ENCODE measurements at places on chromosomes 5 and 9.
A peak's percentile ranks its signal among the peaks of the same experiment; 100 is the strongest.

GRCh38 chr5:149437391-149438040 lies 58.4 kb upstream of the IL17B start:
- no peak for DNase-seq

- DNase-seq: no peak
Measured at GRCh38 chr9:90894986-90895687, 93.5 kb downstream of the SYK start.

- DNase-seq: no peak
Measured at GRCh38 chr5:2656206-2656605, 95.3 kb downstream of the IRX2 start.

DNA sequence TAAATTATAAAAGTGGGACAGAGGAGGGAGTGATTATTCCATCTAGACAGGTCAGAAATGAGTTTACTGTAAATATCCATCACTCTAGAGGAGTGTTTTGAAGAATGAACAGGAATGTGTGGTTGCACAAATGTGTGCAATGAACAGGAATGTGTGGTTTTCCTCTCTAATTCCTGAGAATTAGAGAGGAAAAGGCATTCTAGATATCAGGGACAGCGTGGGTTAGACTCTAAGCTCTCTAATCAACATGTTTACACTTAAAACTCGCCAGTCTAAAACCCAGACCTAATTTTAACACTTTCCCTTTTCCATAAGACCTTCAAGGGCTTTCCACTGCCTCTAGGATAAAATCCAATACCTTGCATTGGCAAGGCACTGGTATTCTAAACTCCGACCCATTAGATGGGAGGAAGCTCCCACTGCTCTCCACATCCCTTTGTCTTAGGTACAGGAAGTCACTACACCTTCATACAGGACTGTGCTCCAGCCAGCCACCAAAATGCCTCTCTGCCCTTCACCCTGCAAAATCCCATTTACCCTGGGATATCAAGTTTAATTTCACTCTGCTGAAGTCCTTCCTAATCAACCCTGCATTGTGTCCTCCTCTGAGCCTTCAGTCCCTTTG lies 67.9 kb downstream of the NFIB start:
- DNase-seq: no peak

- DNase-seq: no peak
Measured at GRCh38 chr5:121870489-121870888, 18.8 kb downstream of the FTMT start.

DNA sequence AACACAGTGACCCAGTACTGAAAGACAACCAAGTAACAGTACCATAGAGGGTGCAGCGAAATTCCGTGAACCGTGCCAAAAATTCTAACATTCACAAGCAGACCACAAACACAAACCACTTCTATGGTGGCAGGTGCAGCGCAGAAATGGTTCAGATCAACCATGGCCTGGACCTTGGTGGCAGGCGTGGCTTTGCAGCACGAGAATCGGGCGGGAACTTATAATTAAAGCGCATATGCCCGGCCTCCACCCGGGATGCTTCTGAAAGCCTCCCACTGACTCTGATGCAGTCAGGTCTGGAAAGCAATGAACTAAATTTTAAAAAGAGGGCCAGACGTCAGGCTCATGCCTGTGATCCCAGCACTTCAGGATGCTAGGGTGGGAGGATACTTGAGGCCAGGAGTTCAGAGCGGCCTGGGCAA lies 68.0 kb upstream of the TBC1D9B start:
- no peak for DNase-seq

GRCh38 chr9:99003308-99003707 lies 59.6 kb downstream of the COL15A1 start:
- no peak for DNase-seq

- DNase-seq: no peak
Measured at GRCh38 chr5:161406880-161407279, 139.6 kb downstream of the GABRB2 start.

DNA sequence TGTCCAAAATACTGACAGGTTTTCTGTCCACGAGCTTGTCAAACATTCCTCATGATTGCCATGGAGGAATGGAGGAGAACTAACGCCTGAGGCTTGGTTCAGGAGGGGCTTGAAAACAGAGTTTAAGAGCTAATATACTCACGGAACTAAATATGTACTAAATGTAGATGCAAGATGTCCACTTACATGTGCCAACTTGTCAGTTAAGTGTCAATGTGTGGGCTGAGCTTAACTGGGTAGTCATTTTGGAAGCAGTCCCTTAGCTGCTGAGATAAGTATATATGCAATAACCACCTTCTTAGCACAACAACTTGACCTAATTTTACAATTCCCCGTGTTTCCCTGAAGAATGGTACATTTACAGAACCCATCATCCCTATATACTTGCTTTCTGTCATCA lies 176.0 kb downstream of the PTPRD start:
- DNase-seq: no peak

- no peak for DNase-seq
Measured at GRCh38 chr9:130264414-130265350, 878 bp upstream of the HMCN2 start.

DNA sequence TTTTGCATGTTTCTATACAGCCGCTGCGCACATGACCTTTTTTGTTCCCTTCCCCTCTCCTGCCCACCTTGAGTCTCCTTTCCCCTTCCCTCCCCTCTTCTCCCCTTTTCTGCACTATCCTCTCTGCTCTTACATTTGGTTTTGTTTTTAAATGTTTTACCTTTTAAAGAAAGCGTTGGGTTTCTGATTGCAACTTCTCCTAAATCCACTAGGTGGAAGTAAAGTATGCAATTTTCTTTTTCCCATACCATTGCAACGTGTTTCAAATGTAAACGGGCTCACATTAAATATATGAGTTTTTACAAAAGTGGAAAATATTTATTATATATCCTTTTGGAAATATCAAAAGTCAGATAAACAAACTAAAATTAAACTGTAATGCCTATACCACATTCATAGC lies 500.9 kb downstream of the DIRAS2 start:
- no peak for DNase-seq

GRCh38 chr5:140240987-140241706 lies 61.8 kb downstream of the PFDN1 start:
- peak; percentile 73 for DNase-seq

DNA sequence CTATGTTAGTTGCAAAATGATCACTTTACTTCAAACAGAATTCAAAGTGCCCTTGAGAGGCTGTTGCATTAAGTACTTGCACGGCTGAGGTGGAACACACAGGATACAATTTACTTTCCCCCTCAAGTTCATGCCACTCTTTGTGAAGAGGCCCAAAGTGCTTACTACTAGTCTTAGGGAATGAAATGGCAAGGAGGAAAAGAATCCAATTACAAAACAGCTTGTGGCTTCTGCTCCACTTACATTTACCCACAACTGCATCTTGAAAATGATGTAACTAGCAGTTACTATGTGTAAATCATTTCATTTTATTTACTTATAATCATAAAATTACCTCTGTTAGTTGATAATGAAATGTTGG lies 14.6 kb downstream of the FOXD1 start:
- no peak for DNase-seq

DNA sequence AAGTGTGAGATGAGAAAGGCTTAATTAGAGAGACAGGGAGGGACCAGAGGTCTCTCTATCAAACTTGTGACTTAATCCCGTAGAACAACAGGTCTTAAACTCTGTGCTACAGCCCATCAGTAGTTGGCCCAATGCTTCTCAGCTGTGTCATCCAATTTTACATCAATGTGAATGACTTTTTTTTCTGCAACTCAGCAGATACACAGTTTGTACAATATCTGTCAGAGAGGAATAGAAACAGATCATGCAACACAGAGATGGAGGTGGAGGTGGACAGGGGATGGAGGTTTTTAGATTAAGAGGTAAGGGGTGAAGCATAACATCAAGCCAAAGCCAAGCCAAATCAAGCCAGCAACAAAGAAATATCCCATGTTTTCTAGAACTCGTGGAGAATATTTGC lies 43.0 kb downstream of the FBXW11 start:
- DNase-seq: no peak

GRCh38 chr5:10468256-10468655 lies 26.6 kb downstream of the ROPN1L start:
- no peak for DNase-seq

GRCh38 chr5:129110742-129111141 lies 16.2 kb downstream of the ISOC1 start:
- DNase-seq: no peak

- no peak for DNase-seq
Measured at GRCh38 chr5:30959238-30959637, 234.2 kb upstream of the CDH6 start.

DNA sequence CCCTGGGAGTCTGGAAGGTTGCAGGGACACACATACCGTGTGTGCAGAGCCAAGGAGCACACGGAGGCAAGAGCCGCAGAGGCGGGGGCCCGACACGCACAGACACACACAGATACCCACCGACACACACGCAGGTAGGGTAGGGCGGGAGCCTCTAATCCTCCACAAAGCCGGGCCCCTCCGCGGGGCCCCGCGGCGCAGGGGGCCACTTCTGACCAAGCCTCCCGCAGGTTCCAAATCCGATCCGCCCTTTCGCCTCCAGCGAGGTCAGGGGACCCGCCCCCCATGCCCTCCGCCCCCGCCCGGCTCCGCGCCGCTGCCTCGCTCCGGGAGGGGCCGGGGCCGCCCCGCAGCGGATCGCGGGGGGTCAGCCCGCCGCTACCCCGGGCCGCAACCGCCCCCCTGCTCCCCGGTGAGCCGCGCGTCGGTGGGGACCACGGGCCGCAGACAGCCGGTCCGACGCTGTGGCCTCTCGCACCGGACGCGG lies 1.4 kb upstream of the LMX1B start:
- no peak for DNase-seq

DNA sequence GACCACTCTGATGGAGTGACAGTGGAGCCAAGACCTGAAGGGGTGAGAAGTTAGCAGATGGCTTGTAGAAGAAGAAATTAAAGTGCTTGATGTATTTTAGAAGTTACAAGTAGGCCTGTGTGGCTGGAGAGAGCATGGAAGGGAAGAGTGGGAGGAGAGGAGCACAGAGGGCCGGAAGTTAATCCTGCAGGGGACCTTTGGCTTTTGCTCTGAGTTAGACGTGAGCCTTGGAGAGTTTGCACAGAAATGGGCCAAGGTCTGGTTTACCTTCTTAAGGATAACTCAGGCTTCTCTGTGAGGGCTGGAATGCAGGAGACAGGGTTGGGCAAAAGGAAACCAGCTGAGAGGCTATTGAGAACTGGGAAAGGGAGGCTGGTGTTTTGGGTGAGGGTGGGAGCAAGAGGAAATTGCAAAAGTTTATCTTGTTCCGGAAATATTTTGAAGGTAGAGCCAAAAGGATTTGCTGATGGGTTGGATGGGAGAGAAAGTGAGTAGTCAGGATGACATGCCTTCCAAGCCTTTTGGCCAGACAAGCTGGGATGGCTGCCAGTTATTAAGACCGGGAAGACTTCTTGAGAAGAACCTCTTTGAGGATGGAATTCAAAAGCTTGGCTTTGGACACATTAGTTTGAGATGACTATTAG lies 17.5 kb upstream of the F2RL1 start:
- DNase-seq: no peak

DNA sequence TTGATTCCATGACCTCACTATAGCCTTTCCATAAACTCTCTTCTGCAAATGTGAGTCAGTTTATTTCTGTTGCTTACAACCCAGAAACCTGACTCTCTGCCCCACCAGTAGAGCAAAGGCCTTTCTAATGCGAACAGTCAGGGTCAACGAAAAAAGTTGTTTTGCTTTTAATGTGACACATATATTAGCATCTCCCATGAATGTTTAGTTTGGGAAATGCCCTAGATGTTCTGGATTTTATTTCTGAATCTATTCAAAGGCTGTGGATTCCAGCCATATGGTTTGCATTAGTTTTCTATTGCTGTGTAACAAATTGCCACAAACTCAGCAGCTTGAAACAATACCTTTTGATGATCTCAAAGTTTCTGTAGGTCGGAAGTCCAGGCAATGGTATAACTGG lies 193.5 kb downstream of the GNA14 start:
- DNase-seq: no peak

DNA sequence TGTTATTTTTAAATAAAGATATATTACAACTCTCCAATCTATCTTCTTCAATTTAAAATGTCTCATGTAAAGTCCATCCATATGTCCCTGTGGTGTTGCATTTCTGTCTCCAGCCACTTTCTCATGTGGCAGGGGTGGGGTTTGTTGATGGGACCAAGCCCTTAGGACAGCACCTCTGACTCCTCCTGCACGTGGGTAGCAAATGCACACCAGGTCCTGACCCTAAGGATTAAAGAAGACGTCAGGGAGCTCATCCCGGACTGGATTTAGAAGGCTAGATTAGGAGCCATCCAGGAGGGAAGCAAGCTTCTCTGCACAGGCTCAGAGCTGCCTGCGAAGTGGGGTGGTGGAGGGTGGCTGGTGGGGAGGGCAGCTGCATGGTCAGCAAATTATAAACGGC lies 38.9 kb upstream of the FAM120AOS start:
- no peak for DNase-seq

Measured in thoracic aorta (tissue), 2 donors.